ENCODE measurements at places on chromosomes 1 and 21. TPM values are rescaled to one million over a fixed set of nuclear protein-coding genes. Genes with fewer than 3 reads are reported as not detected.
A peak's percentile ranks its signal among the peaks of the same experiment; 100 is the strongest.

DNA sequence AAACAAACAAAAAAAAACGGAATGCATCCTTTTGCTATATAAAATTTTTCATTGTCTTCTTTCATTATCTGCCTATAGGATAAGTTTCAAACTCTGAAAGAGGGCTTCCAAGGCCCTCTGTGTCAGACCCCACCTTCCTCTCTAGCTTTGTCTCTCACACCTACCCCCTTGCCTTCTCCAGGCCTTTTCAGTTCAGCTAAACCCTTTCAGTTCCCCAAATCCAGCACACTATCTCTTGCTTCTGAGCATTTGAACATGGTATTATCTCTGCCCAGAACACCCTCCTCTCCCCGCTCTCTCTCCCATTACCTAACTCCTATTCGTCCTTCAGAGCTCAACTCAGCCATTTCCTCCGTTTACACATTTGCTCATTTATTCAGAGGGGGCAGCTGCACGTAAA is 35.7 kb downstream of the C1orf216 start:
- no peaks in the 10 kb centered on the region for H3K36me3 ChIP-seq
- H3K27ac ChIP-seq = no peak overlapping the region
- H3K27me3 ChIP-seq = no peaks in the 10 kb centered on the region
- no peaks in the 10 kb centered on the region for H3K4me1 ChIP-seq
- no peak for DNase-seq

GRCh38 chr1:235910357-235911299 is 43.9 kb upstream of the LYST start:
- H3K27me3 ChIP-seq = no peaks in the 10 kb centered on the region
- H3K4me3 ChIP-seq = no peak overlapping the region
- H3K4me1 ChIP-seq = peaks cover 24% of the 10 kb centered on the region
- no peaks in the 10 kb centered on the region for H3K36me3 ChIP-seq
- DNase-seq = no peak

DNA sequence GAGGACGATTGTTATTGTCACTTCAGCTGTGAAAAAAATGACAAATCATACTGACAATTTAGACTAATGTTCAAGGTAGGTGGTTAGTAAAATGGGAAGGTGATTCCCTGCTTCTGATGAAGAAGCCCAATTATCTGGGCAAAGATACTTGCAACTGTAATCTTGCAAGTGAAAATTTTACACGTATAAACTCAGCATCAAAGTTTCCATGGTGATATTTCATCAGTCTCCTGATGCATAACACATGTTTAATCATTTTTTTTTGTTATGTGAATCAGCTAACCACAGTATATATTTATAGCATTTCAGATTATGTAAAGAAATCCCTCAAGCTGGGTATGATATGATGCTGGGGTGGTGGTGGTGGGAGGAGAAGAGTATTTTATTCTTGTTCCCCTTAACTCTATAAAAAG is 16.4 kb upstream of the KCNK1 start:
- no peak overlapping the region for H3K27ac ChIP-seq
- H3K36me3 ChIP-seq = no peaks in the 10 kb centered on the region
- no peaks in the 10 kb centered on the region for H3K4me1 ChIP-seq

DNA sequence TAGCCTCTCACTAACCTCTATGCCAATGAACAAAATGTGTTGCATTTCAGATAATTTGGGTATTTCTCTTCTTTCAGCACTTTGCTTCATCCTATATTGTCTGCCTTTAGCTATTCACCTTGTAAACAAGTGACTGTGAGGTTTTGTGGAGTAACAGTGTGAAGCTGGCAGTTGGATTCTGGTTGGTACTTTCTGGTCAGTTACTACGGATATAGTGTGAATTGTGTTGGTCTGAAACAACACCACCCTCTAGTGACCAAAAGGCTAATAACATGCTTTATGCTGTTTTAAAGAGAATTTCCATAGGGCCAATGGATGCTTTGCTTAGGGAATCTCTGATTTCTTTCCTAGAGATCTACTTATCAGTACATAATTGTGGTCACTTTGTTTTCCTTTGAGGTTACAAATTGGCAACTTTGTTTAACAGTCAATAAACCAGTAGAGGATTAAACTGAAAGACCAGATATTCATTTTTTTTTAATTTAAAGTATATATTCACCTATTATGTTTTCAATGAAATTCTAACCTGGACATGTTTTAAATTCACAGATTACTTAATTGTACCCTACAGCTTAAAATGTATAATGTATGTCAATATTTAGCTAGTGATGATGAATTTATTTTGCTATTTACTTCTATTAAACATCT is 2.5 kb upstream of the PTGER3 start:
- H3K27ac ChIP-seq = no peak overlapping the region
- peaks cover 4% of the 10 kb centered on the region for H3K4me1 ChIP-seq
- no peaks in the 10 kb centered on the region for H3K36me3 ChIP-seq
- peaks cover 21% of the 10 kb centered on the region for H3K27me3 ChIP-seq

- DNase-seq = no peak
- H3K27me3 ChIP-seq = no peaks in the 10 kb centered on the region
- peaks cover 5% of the 10 kb centered on the region for H3K4me1 ChIP-seq
These were observed 81.0 kb upstream of the IVNS1ABP start for GRCh38 chr1:185398022-185398421.

- H3K4me1 ChIP-seq = no peaks in the 10 kb centered on the region
- DNase-seq = no peak
- H3K27ac ChIP-seq = no peak overlapping the region
- H3K27me3 ChIP-seq = peaks cover 38% of the 10 kb centered on the region
- H3K4me3 ChIP-seq = no peak overlapping the region
- no peaks in the 10 kb centered on the region for H3K36me3 ChIP-seq
These were observed 34.7 kb downstream of the CHD5 start for GRCh38 chr1:6145396-6145750.

GRCh38 chr1:11676386-11677103 is 4.4 kb downstream of the MAD2L2 start:
- H3K27me3 ChIP-seq = no peaks in the 10 kb centered on the region
- H3K4me3 ChIP-seq = no peak overlapping the region
- peaks cover 47% of the 10 kb centered on the region for H3K36me3 ChIP-seq
- H3K4me1 ChIP-seq = peaks cover 6% of the 10 kb centered on the region
- H3K27ac ChIP-seq = no peak overlapping the region
- DNase-seq = no peak

DNA sequence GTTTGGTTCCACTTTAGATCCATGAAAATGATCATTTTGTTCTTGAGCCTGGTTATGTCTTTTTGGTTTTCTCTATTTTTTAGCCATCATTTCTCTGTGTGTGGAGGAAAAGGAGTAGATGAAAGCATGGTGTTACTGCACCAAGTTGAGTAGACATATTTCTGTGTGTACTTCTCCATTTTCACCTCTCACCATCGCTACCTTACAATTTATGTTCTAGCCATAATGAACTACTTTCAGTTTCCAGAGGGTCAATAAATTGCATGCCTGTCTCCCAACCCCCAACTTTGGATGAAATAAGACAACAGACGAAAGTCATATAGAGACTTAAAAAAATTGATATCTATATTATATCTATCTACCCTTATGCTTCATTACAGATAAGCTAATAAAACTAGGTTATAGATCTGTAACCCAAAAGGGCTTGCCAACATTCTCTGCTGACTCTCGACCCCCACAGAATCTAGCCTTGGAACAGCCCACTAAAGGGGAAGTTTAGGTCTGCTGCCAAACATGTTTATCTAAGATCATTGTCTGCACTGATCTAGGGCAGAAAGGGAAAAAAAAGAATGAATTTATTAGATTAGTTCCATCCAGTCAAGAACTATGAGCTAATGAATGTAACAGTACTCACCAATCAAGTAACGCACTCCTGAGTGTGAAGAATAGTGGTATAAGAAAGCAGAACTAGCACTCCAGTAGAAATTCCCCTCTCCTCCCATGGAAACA is 7.5 kb upstream of the MAN1A2 start:
- H3K27ac ChIP-seq = no peak overlapping the region
- DNase-seq = no peak
- H3K27me3 ChIP-seq = no peaks in the 10 kb centered on the region
- no peak overlapping the region for H3K4me3 ChIP-seq
- no peaks in the 10 kb centered on the region for H3K36me3 ChIP-seq

GRCh38 chr1:26784023-26784871 is 3.5 kb upstream of the PIGV start:
- H3K4me3 ChIP-seq = no peak overlapping the region
- peaks cover 62% of the 10 kb centered on the region for H3K4me1 ChIP-seq
- H3K27me3 ChIP-seq = no peaks in the 10 kb centered on the region
- peak overlapping the region; percentile 99 for H3K27ac ChIP-seq
- peak; percentile 80 for DNase-seq

- H3K27ac ChIP-seq = peak overlapping the region; percentile 90
- DNase-seq = no peak
- no peaks in the 10 kb centered on the region for H3K36me3 ChIP-seq
- no peak overlapping the region for H3K4me3 ChIP-seq
These were observed 40.6 kb upstream of the RAB4A start for GRCh38 chr1:229230140-229230892.

BMP8B gene
- total RNA-seq = 0.42 TPM

HSPG2 gene
- total RNA-seq = 317 TPM

RGSL1 gene
- not detected for total RNA-seq

DNA sequence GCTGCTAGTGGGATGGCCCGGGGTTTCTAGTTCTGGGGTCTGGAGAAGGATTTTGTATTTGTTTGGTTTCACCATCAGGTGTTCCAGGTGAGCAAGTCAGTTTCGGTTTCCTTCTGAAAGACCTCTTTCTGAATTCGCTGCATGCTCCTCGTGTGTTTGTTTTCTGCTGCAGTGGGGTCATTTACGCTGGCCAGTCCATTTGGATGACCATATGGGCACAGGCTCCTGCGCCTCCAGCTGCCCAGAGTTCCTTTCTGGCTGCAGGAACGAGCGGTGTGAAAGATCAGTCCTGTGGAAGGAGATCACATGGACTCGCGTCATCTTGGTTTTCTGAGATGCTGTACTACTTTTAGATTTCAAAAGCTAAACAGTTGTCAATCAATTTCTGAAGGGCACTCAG is 83.7 kb upstream of the GCLM start:
- no peak for DNase-seq
- H3K27me3 ChIP-seq = no peaks in the 10 kb centered on the region
- no peak overlapping the region for H3K4me3 ChIP-seq
- no peaks in the 10 kb centered on the region for H3K4me1 ChIP-seq

GRCh38 chr1:75265792-75266191 is 131.6 kb downstream of the LHX8 start:
- no peaks in the 10 kb centered on the region for H3K36me3 ChIP-seq
- no peak overlapping the region for H3K27ac ChIP-seq
- no peaks in the 10 kb centered on the region for H3K4me1 ChIP-seq
- no peaks in the 10 kb centered on the region for H3K27me3 ChIP-seq

IL24 gene
- not detected for total RNA-seq

CFAP107 gene
- total RNA-seq = not detected

RGS4 gene
- 4.2 TPM for total RNA-seq

GRCh38 chr1:186078245-186078644 is 296.8 kb downstream of the TPR start:
- H3K36me3 ChIP-seq = no peaks in the 10 kb centered on the region
- H3K27ac ChIP-seq = no peak overlapping the region
- DNase-seq = no peak
- no peaks in the 10 kb centered on the region for H3K4me1 ChIP-seq
- H3K27me3 ChIP-seq = no peaks in the 10 kb centered on the region

Data from heart left ventricle (tissue), 16 donors.